ENCODE measurements at places on chromosomes 7 and 10.

- no peak for DNase-seq
These were observed 172.4 kb downstream of the PRPF18 start for GRCh38 chr10:13759168-13759567.

DNA sequence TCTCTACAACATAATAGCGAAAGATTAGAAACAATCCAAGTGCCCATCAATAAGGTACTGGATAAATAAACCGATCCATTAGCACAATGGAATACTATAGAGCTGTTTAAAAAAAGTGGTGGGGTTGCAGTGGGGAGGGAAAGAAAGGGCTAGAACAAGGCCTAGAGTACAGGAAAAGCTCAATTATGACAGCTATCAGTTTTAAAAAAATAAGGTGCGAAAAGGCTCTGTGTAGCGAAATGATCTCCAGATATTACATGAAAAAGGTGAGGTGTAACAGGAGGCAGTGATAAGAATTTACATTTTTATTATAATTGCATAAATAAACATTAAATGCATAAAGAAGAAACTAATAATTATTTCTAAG is 30.8 kb downstream of the CYTH3 start:
- no peak for DNase-seq

- DNase-seq = no peak
These were observed 329.4 kb downstream of the TFEC start for GRCh38 chr7:115701141-115701540.

GRCh38 chr7:117385363-117386109 is 41.8 kb downstream of the ASZ1 start:
- DNase-seq = no peak

DNA sequence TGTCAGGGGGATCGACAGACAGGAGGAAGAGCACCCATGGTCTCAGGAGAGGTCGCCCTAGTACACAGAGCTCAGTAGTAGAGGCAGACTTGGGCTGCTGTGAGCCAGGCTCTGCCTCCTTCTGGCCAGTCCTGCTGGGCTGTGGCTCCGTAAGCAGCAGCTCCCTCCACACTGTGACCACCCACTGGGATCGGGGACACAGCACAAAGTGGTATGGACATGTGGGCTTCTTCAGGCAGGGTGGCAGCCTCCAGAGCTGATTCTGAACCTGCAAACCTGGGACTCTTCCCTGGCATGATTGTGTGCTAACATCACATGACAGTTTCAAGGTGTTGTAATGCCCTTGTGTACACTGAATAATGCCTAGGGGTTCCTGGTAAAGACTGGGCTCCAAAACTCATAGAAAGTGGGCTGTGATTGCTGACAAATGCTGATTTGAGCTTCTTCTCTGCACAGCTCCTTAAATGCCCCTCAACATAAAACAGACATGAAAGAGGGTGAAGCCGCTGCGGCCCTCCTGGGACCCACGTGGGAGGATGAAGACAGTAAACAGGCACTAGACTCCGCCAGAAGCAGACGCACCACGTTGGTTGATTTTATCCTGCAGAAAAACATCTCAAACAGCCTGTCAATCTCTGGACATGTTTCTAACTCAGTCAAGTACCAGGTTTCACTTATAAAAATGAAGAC is 76.7 kb downstream of the GPR26 start:
- no peak for DNase-seq

DNA sequence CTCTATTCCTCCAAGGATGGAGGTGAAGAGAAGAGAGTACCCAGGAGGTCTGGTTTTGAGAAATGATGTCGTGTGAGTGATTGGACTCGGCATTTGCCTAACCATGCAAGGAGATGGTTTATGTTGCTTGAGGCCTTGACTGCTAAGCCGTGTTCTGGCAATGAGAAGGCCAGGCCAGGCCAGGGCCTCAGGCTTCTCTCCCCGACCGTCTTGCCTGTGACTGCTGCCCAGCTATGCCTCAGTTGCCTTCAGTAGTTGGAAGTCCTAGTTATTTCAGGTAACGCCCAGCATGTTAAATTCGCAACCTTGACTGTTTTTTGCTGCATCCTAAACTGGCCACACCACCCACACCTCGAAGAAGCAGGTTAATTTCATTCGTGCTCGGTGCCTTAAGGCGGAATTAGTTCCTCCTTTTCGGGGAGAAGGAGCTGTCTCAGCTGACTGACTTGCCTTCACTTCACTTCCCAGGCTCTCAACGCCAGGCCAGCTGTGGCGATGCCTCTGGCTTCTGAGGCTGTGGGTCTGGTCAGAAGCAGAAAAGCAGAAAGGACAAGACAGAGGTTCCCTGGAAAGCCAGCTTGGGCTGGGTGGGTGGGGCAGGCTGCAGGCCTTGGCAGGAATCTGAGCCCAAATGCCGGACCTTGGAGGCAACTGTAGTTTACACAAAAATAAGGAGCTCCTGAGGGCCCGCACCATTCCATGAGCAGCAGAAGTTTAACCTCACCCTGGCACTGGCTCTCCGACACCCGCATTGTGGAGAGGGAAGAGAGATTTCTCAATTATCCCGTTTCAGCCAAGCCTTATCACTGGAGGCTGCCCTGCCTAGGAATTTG is 61.9 kb upstream of the SAMD8 start:
- DNase-seq = no peak

- DNase-seq = no peak
These were observed 104.9 kb upstream of the C7orf33 start for GRCh38 chr7:148485618-148486017.

GRCh38 chr10:4786043-4786839 is 39.8 kb upstream of the AKR1E2 start:
- DNase-seq = no peak

DNA sequence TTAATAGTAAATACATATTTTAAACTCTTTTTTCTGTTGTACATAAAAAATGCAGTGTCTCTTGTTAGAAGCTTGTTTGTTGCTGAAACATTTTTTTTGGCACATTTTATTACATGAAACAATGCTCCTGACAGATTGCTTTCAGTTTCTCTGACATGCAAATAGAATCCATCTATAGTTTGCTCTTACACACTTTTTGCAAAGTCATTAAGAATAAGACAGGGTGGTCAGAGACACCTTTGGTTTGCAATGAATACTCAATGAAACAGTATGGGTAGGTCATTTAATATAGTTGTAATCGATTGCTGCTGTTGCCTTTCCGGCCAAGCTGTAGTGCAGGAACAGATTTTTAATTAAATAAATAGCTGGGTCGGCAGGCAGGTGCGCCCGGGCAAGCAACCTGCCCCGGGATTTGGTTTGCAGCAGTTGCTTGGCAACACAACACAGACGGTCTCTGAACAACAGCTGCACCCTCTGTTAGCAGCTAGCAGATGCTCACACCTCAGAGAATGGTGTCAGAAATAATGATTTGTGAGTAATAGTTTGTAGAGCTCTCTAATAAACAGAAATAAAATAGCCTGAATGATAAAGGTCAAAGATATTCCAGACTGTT is 115.7 kb upstream of the CACNA2D1 start:
- no peak for DNase-seq

- no peak for DNase-seq
These were observed 462.5 kb downstream of the PTPRN2 start for GRCh38 chr7:158125091-158125490.

DNA sequence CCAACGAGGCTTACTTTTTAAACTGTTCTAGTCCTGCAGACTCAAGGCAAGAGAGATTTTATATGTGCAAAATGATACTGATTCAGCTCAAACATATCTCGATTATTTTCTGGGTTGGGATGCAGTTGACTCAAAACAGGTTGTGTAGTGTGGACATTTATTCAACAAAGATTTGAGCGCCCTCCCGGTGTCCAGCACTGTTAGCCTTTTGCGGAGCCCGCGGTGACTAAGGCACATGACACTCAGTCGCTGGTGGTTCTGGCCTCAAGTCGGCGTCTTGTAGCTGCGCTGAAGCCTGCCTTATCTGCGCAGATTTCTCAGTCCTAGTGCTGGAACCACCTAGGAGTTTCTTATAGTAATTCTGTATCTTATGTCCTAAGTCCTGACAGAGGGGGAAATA is 938 bp upstream of the CADPS2 start:
- no peak for DNase-seq

DNA sequence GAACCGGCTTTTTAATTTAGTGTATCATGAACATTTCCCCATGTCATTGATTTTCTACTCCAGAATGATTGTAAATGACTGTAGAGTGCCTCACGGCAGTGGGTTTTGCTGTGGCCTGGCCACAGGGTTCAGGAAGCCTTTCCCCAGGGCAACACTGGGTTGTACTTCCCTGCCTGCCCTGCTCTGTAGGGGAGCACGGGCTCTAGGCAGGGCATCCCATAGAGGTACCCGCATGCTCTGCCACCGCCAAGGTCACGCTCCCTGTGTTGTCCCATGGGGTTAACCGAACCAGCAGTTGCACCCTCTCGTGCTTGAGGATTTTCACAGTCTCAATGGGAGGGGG is 63.8 kb downstream of the BPGM start:
- no peak for DNase-seq

DNA sequence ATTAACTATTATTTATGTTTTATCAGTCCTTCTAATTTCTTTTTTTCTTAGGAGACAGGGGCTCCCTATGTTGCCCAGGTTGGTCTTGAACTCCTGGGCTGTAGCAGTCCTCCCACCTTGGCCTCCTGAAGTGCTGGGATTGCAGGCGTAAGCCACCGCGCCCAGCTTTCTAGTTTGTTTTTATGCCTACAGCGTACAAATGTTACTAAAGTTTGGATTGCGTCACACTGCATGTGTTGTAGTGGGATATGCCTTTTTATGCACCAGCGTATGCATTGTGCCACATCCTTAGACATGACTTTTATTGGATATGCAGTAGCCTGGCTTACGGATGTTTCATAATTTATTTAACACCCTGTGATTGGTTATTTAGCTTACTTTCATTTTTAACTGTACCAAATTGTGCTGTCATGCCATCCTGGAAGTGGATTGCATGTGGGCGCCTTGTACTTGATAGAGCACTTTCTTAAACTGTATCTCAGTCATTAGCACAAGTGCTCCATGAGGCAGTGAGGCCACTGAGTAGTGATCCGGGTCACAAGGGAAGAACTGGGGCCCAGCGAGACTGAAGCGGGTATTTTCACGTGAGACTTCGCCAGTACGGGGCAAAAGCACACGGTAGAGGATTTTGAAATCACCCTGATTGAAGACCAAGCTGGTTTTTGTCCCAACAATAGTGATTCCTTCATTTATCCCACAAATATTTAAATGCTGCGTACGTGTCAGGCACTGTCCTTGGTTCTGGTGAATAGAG is 165.0 kb downstream of the MGMT start:
- DNase-seq = no peak

DNA sequence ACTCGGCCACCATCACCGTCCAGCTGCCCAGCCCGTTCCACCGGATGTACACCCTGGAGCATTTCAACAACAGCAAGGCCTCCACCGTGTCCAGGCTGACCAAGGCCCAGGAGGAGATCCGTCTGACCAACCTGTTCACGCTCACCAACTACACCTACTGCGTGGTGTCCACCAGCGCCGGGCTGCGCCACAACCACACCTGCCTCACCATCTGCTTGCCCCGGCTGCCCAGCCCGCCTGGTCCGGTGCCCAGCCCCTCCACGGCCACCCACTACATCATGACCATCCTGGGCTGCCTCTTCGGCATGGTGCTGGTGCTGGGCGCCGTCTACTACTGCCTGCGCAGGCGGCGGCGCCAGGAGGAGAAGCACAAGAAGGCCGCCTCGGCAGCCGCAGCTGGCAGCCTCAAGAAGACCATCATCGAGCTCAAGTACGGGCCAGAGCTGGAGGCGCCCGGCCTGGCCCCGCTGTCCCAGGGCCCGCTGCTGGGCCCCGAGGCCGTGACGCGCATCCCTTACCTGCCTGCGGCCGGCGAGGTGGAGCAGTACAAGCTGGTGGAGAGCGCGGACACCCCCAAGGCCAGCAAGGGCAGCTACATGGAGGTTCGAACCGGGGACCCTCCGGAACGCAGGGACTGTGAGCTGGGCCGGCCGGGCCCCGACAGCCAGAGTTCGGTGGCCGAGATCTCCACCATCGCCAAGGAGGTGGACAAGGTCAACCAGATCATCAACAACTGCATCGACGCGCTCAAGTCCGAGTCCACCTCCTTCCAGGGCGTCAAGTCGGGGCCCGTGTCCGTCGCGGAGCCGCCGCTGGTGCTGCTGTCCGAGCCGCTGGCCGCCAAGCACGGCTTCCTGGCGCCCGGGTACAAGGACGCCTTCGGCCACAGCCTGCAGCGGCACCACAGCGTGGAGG is 75.8 kb downstream of the ELFN1 start:
- DNase-seq = no peak
